ENCODE measurements at places on chromosomes 16 and 17. TPM values are rescaled to one million over a fixed set of nuclear protein-coding genes. Genes with fewer than 3 reads are reported as not detected.

Gene KRT39
- not detected for total RNA-seq

Gene CHMP1A
- 83.6 TPM for total RNA-seq

Gene C16orf92
- total RNA-seq, result not detected

Gene MEAK7
- total RNA-seq, result 28.4 TPM

Data from A172 (cell line).